ENCODE measurements at places on chromosomes 16 and 17.

GRCh38 chr16:3553138-3553923 is 23.9 kb downstream of the NLRC3 start:
- DNase-seq, result no peak

- no peak for DNase-seq
Observed at GRCh38 chr17:77136420-77136767, 4.4 kb upstream of the SEC14L1 start.

DNA sequence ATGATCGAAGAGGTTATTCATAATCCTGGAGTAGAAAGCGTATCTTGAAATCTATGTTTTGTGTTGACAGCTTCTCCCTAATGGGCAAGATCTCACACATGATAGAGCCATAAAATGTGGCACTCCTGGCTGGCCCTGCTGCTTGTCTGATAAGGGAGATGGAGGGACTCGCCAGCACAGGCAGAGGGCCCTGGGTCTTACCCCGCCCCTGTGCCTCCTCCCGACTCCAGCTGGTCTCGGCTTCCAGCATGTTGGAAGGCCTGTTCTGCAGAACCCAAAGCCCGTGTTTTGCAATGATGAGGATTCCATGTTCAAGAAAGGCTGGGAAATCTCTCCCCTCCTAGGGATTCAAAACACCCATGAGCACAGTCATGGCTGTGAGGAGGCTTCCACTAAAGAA is 106.7 kb upstream of the SDK2 start:
- DNase-seq, result no peak

DNA sequence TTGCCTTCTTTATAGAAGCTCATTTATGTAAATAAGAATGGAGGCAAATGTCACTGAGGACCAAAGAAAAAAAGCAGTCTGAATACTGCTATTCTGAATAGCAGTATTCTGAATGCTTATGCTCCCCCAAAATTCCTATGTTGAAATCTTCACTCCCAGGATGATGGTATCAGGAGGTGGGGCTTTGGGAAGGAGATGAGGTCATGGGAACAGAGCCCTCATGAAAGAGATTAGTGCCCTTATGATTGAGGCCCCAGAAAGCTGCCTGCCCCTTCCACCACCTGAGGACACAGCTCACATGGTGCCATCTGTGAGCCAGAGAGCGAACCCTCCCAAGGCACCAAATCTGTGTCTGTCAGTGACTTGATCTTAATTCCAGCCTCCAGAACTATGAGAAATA is 28.8 kb downstream of the HEATR6 start:
- DNase-seq, result no peak

GRCh38 chr17:79943347-79944241 is 92.1 kb downstream of the TBC1D16 start:
- peak; percentile 14 for DNase-seq

DNA sequence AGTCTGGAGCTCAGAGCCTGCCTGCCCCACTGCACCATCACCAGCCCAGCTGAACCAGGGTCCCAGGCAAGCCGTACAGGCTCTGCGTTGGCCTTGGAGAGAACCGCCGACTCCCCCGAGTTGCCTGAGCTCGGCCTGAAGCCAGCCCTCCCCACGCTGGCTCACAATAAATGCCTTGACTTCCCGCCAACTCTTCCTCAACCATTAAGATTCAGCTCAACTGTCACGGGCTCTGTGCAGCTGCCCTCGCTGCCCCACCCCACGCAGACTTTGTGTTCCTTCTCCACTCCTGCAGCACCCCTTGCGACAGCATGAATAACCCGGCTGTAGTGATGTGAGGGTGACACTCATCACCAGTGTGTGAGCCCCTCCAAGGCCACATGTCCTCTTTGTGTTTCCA is 4.8 kb upstream of the QPRT start:
- peak; percentile 37 for DNase-seq

DNA sequence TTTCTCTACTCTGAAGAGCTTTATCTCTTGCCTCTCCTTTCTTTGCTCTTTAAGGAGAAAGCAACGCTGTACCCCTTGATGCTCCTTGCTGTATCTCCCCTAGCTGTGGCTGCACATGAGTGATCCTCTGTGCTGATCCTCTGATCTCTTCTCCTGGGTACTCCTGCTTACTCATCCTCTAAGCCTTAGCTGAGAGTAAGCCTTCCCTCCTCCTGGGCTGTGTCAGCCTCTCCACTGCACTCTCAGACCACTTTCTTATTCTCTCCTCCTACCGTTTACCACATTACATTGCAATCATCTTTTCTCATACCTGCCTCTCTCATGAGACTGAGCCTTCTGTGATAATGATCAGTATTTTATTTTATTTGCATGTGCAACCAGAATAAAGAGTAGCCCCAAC is 25.1 kb downstream of the SOX9 start:
- DNase-seq, result no peak

DNA sequence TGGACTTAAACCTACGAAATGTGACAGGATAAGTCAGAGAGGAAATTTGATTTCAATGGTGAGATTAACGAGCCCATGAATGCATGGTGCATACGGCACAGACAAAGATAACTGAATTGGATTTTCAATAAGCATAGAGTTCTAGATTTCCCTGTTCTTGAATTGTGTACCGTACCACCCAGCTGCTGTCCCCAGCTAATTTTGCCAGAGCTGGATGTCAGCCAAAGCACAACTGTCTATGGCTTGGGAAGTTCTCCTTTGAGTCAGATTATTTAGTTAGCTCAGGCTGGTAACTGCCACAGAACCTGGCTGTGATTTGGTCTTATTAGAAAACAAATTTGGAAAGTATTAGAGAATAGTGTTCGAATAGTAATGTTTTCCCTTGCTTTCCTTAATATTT is 143.1 kb downstream of the CDH13 start:
- no peak for DNase-seq

- DNase-seq, result no peak
Observed at GRCh38 chr17:82895087-82895486, 55.3 kb upstream of the ZNF750 start.

- DNase-seq, result peak; percentile 17
Observed at GRCh38 chr17:82055965-82056728, 4.4 kb downstream of the GPS1 start.

GRCh38 chr17:40293363-40293762 is 5.7 kb downstream of the CDC6 start:
- no peak for DNase-seq

GRCh38 chr16:11142261-11142630 is 113.8 kb downstream of the SOCS1 start:
- DNase-seq, result no peak

GRCh38 chr16:90002759-90003158 is 16.5 kb downstream of the DBNDD1 start:
- no peak for DNase-seq

GRCh38 chr17:28319598-28319935 is 567 bp downstream of the TMEM97 start:
- no peak for DNase-seq

DNA sequence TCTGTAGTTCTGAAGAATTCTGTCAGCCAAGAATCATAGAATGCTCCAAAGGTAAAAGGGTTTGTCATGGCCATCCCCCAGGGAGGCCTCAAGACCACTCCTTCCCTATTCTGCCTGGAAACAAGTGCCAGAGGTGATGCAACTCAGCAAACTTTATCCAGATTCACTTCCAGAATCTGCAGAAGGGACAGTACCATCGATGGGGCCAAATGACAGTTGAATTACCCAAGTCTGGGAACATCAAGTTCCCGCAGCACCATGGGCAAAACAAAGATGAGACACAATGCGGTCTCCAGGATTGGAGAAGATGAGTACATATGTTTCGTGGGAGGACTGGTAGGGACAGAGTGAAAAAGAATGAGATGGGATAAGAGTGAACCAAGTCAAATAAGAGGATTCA is 13.7 kb upstream of the TAT start:
- DNase-seq, result no peak

DNA sequence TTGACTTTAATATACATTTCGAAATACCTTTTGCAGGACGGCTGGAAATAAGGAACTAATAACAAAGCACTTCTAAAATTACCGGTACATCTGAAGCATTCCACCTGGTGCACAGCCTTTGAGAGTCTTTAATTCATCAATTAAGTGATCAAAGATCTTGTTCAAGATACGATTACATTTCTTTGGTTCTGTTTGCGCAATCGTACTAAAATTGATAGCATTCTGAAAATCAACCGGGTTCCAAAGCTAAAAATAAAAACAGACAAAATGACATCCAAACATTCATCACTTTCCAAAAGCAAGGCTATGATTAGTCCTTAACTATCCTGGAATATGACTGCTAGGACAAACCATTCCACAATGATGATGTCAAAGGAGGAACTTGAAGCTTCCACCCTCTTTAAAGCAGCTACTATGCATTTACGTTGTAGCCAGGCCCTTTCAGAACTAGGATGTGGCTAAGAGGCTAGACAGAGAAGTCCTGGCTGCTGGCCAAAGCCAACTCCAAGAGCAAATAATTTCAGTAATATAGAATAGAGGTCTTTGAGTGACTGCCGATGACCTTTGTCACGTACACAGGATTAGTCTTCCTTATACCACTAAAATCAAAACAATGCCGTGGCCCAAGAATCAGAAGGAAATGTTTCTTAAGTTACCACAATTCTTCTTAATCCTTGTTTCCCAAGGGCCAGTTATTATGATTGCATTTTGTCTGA is 299.8 kb upstream of the PSMD7 start:
- no peak for DNase-seq

DNA sequence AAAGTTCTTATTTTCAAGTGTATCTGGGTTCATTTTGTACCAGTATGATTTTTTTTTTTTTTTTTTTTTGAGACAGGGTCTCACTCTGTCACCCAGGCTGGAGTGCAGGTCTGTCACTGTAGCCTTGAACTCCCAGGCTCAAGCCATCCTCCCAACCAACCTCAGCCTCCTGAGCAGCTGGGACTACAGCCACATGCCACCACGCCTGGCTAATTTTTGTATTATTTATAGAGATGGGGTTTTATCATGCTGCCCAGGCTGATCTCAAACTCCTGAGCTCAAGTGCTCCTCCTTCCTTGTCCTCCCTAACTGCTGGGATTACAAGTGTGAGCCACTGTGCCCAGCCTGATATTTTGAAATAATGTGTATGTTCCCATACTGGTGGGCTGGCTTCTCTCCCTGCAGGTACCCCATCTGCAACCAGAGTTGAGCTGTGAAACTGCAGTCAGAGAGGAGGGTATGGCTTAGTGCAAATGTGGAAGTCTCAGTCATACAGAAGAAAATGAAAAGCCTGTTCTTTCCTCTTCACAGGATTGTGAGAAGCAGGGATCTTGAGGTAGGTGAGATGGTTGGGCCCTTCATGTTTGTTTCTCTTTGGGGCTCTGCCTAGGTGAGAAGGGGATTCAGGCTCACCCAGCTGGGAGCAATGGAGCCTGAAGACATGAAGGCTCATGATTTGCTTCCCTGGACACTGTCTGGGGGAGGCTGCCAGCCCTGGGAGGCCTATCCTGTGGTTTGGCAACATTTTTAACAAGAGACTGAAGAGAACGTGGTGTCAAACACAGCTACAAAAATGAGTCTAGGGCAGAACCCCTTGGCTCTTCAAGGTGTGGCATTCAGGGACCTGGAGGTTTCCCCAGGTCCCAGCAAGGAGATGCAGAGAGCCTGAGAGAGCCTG is 41.3 kb upstream of the SIAH1 start:
- no peak for DNase-seq

GRCh38 chr17:83079352-83079747 is at the start of gene METRNL:
Gene METRNL, plus strand, starts transcription at chr17:83079609. Its CDS starts 207 bp downstream, at chr17:83079816.
- peak; percentile 85 for DNase-seq

DNA sequence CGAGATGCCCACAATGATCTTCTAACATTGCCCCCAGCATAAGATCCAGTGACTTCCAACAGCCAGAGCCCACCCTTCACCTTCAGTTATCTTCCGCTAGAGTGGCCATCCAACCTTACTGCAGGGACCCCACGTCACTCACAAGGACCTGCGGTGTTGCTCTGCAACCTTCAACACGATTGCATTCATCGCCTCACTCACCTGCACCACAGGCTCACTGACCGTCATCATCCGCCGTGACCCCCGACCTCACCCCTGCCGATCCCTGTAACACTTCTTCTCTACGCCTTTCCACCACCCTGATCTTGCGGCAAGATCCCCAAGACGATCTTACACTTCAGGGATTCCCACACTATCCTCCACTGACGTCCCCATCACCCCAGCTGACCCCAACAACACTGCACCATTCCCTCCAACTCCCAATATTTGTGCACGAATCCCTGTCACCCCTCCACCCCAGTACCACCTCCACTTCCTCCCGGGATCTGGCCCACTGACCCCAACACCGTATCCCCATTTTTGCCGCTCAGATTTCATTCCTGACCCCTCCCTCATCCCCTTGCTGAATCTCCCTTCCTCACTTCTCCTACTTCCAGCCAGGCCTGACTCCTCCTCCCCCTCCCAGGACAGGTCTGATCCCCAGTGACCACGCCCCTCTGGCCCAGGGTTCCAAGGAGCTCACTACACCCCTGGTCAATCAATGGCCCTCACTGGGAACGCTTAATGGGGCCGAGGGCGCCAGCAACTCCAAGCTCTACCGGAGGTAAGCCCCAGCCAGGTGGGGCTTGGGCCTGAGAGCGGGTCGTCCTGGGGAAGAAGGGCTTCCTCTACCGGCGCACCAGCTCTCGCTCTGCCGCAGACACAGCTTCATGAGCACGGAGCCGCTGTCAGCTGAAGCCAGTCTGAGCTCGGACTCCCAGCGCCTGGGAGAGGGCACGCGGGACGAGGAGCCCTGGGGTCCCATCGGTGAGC is 7.6 kb downstream of the RUNDC3A start:
- no peak for DNase-seq

- no peak for DNase-seq
Observed at GRCh38 chr17:1004769-1005295, 7.9 kb downstream of the TIMM22 start.

GRCh38 chr17:59829217-59830006 is 63.3 kb downstream of the TUBD1 start:
- no peak for DNase-seq

- peak; percentile 36 for DNase-seq
Observed at GRCh38 chr17:75832652-75833400, 11.4 kb downstream of the UNC13D start.

- no peak for DNase-seq
Observed at GRCh38 chr17:2240541-2240940, 63.0 kb downstream of the SMG6 start.

- DNase-seq, result no peak
Observed at GRCh38 chr17:42526031-42526444, 10.0 kb upstream of the NAGLU start.

- DNase-seq, result no peak
Observed at GRCh38 chr17:56672195-56672594, 78.7 kb downstream of the NOG start.

- DNase-seq, result no peak
Observed at GRCh38 chr16:16882766-16883165, 503.8 kb downstream of the NPIPA7 start.

GRCh38 chr16:30112197-30113030 is 923 bp downstream of the GDPD3 start:
- DNase-seq, result peak; percentile 72

DNA sequence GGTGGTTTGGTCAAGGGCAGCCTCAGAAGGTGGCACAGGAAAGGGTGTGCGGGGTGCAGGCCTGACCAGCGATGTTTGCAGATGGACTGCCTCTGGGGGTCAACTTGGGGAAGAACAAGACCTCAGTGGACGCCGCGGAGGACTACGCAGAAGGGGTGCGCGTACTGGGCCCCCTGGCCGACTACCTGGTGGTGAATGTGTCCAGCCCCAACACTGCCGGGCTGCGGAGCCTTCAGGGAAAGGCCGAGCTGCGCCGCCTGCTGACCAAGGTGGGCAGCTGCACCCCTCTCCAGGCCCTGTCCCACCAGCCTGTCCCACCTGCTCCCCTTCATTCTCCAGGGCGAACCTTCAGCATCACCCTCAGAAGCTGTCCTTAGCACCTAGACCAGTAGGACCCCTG is 12.5 kb downstream of the DHODH start:
- no peak for DNase-seq
